ENCODE measurements at places on chromosomes 11 and 22.
A peak's percentile ranks its signal among the peaks of the same experiment; 100 is the strongest.

- no peak for DNase-seq
These were observed 12.3 kb downstream of the ABTB2 start for GRCh38 chr11:34345540-34345876.

DNA sequence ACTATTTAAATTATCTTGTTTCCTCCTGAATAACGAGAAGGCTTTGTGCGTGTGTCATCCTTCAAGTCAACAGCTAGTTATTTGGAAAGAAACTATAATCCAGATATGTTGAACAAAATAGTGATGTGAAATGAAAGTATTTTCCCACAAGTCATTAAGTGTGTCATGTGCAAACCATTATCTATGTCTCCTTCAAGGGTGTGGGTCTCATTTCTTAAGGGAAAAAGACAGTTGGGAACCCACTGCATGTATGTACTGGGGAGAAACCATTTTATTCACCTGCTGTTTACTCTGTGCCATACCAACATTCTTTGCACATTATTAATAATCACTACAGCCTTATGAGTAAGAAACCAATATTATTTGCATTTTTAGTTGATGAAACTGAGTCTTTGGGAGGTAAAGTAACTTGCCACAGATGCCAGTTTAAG, 145.3 kb upstream of the CTSC start:
- no peak for DNase-seq

GRCh38 chr11:108697872-108698473, 33.1 kb downstream of the DDX10 start:
- DNase-seq, result peak; percentile 59

DNA sequence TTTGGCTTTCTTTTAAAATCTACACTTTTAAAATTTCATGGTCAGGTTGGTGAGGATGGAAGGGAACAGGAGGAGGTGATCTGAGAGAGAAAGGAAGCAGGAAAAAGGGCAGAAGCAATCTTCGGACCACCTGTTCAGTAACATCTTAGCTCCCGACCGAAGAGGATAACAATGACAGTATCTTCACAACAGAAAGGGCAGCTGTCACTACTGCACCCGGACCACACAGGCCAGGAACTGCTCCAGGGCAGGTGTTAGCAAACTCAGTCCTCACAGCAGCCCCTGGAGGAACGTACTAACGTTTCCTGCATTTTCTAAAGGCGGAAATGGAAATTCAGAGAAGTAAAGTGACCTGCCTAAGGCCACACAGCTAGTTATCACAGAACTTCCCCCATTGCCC, 16.8 kb downstream of the PTPN5 start:
- no peak for DNase-seq

- peak; percentile 54 for DNase-seq
These were observed 193.6 kb upstream of the DDI1 start for GRCh38 chr11:103842795-103843194.

DNA sequence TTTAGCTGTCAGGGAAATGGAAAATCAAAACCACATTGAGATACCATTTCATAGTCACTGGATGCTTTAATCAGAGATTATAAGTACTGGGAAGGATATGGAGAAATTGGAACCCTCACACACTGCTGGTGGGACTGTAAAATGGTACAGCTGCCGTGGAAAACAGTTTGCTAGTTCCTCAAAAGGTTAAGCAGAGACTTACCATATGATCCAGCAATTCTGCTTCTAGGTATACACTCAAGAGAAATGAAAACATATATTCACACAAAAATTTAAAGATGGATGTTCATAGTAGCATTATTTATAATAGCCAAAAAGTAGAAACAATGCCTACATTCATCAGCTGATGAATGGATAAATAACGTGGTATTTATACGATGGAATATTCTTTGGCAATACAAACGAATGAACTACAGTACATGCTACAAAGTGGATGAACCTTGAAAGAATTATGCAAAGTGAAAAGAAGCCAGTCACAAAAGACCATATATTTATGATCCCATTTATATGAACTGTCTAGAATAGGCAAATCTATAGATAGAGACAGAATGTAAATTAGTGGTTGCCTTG, 23.0 kb downstream of the RNF121 start:
- no peak for DNase-seq

DNA sequence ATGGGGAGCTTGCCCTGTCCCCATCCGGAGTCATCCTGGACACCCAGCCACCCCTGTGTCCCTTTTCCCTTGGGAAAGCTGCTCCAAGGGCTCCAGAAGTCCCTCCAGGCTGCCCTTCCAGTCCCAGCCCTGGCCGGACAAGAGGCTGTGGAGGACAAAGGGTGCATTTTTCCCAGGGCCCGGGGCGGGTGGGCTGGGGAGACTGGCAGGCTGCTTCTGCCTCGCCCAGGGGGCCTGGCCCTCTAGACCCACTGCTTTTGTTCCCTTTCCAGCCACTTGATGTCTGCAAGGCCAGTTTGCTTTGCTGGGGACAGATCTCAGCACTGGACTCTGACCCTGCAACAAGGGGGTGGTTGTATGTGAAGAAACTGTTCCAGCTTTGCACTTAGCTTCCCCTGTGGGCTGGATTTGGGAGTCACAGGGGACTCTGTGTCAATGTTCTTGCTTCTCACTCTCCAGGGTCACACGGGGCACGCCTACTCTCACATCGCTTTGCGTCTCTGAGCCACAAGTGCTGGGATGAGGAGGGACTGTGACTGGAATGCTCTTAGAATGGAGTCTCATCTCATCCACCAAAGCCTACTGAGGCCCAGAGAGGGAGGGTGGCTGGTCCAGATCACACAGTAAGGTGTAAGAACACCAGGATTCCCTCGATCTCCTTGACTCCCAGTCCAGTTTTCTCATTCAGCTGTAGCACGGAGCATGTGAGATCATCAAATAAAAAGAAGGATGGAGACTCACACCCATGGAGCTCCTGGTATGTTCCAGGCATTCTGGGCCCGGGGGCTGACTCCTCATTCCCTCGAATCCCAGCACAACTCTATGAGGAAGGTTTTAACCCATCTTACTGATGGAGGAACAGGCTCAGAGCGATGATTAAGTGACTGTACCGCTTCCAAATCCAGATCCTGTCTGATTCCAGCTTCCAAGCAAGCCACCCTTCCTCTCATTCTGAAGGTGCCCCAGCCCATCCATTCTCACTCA, 59.9 kb downstream of the FBXO7 start:
- DNase-seq, result no peak
